ENCODE measurements at places on chromosomes 1 and 21. TPM values are rescaled to one million over a fixed set of nuclear protein-coding genes. Genes with fewer than 3 reads are reported as not detected.

DNA sequence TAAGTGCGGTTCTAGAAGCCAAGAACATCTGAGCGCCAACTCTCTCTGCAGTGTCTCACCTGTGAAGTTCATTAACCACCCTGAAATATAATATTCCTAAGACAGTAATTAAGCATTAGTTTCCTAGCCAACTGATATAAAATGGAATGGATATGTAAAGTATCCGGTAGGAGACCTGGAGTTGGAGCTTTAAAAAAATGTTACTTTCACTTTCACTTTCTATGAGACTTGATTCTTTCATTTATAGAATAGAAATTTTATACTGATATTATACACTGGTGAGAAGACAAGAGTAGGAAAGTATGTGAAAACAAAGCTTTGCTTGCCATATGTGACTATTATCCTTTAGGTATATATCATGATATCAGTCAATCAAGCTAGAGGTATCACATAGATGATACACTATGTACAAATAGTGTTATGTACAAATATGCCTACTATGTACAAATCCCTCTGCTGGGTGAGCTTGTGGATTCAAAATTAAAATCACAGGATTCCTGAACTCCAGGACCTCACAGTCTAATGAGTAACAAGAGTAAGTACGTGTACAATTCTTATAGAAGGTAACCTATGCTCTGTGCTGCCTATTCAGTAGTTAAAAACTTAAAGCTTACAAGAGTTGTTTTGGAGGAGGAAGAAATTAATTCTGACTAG, 934.2 kb downstream of the TTLL7 start:
- no peak for DNase-seq

GRCh38 chr1:70204600-70204999, 779 bp downstream of the LRRC40 start:
- peak; percentile 28 for DNase-seq

DNA sequence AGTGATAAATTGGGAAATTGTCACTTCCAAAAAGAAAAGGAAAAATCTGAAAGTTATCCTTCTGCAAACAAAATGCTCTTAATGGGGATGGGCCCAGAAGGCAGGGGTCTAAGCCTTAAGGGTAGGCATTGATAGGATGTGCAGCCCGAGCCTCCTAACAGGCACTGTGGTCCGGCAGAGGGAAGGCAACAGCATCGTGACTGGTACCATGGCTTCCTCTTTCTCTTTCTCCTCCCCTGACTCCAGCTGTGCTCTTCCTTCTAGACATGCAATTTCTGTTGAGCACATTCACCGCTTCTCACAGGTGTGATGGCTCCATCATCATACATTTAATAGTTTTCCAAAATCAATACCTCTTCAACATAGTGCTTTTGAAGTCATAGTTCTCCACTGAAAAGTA, 91.5 kb downstream of the SELENOF start:
- DNase-seq: no peak

- DNase-seq: no peak
These were observed 64.7 kb upstream of the MACF1 start for GRCh38 chr1:39139723-39140360.

DNA sequence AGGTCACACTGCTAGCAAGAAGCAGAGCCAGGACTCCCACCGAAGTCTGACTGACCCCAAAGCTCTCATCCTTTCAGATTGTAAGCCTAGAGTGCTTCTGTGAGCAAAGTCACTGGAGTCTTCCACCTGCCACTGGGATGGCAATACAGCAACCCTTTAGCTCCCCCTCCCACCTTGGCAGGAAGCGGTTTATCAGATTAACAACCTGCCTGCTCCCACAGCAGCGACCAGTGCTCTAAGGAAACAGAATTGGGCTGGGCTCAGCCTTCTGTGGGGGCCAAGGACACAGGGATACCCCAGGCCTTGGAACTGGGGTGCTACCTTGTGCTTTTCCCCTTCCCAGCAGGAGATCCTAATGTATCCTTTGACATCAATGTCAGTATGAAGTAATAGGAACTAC, 76.0 kb downstream of the GFI1 start:
- DNase-seq: no peak

DNA sequence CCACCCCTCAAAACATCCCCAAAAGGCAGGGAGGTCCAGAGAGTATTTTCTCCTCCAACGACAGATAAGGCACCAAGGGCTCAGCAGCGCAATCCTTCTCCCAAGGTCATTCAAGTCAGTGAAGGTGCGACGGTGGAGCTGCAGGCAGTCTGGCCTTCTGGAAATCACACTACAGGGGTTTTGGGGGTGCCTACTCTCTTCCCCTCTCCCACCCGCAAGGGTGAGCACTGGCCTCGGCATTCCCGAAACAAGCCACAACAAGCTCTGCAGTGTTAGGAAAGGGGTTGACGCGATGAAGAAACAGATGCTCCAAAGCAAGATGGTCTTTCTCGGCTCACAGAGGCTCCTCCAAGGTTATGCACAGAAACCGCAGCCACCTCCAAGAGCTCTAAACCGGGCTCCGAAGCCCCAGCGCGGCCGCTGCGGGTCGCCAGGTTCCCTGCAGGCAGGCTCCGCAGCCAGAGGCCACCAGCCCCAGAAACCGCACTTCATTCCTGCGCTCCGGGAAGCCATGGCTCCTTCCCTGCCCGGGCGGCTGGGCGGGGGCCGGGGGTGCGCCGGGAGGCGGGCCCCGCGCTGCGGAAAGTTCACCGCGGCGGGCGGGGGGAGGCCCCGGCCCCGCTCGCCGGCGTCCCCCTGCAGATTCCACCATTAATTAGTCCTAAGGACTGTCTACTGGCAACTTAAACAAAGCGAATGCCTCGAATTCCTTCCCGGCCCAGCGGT, 1.1 kb downstream of the LUZP1 start:
- DNase-seq: peak; percentile 79

Gene PCBP3
- polyA plus RNA-seq: 0.05 TPM

Gene CD52
- polyA plus RNA-seq: 0.27 TPM

Gene UBXN11
- 8.5 TPM for polyA plus RNA-seq

Gene EPHA2
- polyA plus RNA-seq: 91.7 TPM

DNA sequence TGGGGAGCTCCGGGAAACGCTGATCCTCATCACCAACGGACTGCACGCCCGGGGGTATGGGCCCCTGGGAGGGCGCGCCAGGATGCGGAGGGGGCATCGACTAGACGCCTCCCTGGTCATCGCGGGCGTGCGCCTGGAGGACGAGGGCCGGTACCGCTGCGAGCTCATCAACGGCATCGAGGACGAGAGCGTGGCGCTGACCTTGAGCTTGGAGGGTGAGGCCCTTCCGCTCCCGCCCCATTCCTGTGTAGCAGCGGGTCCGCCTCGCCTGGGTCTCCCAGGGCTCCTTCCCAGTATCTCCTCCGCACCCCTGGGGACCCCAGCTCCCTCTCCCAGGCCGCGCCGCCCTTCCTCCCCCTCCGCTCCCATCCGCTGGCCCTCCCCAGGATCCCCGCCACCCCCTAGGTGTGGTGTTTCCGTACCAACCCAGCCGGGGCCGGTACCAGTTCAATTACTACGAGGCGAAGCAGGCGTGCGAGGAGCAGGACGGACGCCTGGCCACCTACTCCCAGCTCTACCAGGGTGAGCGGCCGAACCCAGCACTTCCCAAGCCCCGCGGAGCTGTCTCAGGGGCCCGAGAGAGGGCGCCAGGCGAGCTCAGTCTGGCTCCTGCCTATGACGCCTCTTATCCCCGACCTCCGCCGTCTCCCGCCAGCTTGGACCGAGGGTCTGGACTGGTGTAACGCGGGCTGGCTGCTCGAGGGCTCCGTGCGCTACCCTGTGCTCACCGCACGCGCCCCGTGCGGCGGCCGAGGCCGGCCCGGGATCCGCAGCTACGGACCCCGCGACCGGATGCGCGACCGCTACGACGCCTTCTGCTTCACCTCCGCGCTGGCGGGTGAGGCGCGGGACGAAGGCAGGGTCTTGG, 5.0 kb downstream of the HAPLN2 start:
- DNase-seq: peak; percentile 45

Gene VPS13D
- polyA plus RNA-seq: 15.2 TPM

Data from mammary epithelial cell (primary cell).